T-helper 1 cell (primary cell): ENCODE measurements at places on chromosomes 11 and 22.

GRCh38 chr22:46963672-46964545, 201.5 kb downstream of the TBC1D22A start:
- no peak for DNase-seq

DNA sequence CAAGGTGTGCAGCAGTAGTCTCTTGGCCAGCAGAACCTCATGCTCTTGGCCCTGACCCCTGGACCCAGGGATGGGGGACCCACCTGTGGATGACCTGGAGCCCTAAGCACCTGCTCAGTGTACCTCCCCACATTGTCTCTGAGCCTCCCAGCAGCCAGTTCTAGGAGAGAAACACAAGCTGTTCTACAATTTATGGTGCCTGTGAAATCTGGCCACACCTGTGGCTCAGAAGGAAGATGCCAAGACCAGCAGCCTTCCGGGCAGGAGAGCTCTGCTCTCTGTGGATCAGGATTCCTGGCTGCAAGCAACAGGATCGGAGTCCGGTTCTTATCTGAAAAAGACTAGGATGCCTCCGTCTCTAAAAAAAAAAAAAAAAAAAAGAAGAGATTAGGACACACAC, 103.6 kb upstream of the ANO1 start:
- no peak for DNase-seq

DNA sequence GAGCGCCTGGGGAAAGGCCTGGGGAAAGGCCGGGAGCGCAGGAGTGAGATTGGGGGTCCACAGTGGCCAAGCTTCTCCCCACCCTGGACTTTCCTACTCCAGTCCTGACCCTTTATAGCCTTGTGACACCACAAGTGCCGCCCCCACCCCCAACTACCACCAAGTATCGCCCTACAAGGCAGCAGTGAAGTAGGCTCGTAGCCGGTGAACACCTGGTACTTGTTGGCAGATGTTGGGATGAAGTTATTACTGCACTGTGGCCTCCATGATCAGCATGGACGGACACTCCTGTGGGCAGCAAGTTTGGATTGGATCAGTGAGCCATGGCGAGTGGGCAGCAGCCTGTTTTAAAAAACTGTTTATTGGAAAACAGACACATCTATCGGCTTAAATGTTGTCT, 45.0 kb downstream of the EIF3F start:
- DNase-seq = no peak

DNA sequence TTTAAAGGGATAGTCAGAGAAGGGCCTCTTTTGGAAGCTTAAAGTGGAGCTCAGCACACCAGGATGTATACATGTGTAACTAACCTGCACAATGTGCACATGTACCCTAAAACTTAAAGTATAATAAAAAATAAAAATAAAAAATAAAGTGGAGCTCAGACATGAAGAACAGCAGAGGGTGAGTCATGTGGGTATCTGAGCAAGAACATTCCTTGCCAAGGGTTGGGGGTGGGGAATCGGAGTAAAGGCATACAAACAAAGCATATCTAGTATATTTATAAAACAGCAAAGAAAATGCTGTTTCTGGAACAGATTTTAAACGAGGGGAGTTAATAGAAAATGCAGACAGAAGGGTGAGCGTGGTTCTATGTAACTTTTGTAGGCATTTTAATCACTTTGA, 562.6 kb upstream of the ANO3 start:
- DNase-seq = no peak

GRCh38 chr22:23495614-23496444, 84.3 kb downstream of the IGLL1 start:
- no peak for DNase-seq

GRCh38 chr11:133895061-133895479, 49.8 kb upstream of the SPATA19 start:
- DNase-seq = no peak

DNA sequence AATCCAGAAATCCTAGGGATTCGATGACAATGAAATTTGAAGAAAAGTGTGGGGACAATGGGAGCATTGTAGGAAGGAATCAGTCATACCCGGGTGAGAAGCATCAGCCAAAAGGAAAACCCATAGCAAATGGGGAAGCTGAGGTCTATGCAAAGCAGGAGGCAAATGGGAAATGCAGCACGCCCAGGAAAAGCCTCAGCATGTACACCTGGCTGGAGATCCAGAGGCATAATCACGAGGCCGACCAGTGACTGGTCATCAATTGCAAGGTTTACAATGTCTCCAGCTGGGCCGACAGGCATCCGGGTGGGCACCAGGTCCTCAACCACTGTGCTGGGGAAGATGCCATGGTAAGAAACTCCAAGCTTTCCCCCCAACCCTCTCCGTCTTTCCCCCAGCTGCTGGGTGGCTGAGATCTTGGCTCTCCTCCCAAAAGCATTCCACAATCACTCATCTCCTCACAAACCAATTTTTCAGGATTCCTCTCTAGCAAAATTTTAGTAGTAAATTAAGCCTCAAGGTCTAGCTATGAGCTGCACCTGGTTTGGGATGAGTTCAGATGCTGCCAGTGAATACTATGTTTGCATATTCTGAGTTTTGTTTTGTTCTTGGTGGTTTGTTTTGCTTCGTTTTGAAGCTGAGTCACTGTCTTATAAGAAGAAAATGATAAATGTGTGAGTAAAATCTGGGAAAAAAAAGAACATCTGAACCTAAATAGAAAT, 98.0 kb upstream of the OR5AK2 start:
- DNase-seq = no peak

- no peak for DNase-seq
Observed at GRCh38 chr22:26890870-26891269, 233.5 kb downstream of the MIAT start.
